Parietal lobe (tissue), 2 donors: ENCODE measurements at places on chromosomes 3 and 15. TPM values are rescaled to one million over a fixed set of nuclear protein-coding genes. Genes with fewer than 3 reads are reported as not detected.

Gene SPATA12
- total RNA-seq, result not detected

Gene CPA3
- total RNA-seq, result not detected

Gene UPK1B
- not detected for total RNA-seq

Gene RFTN1
- 7.5 TPM for total RNA-seq

Gene GOLGA8T
- 0.31 TPM for total RNA-seq

Gene RNU5B-1
- total RNA-seq, result not detected

Gene DAZL
- total RNA-seq, result not detected
